Stimulated activated naive CD4-positive, alpha-beta T cell (primary cell): ENCODE measurements at places on chromosomes 16 and 17.
A peak's percentile ranks its signal among the peaks of the same experiment; 100 is the strongest.

- DNase-seq: no peak
Observed at GRCh38 chr17:61464843-61465180, 12.6 kb downstream of the TBX4 start.

- no peak for DNase-seq
Observed at GRCh38 chr16:55056585-55057401, 126.1 kb downstream of the IRX5 start.

DNA sequence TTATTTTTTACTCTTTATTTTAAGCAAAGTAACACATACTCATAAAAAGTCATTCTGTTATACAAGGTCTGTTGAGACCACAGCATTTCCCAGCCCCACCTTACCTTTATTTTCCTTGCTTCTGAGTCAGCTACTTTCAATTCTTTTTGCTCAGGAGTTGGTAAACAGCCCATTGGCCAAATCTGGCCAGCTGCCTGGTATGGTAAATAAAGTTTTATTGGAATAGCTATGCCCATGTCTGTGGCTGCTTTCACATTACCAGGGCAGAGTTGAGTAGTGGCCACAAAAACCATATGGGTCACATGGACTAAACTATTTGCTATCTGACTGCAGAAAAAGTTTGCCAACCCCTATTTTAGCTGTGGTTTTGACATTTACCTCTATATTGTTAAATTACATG, 3.4 kb upstream of the NSRP1 start:
- DNase-seq: no peak

- DNase-seq: no peak
Observed at GRCh38 chr16:10729104-10730048, 14.3 kb upstream of the NUBP1 start.

GRCh38 chr17:83190601-83191387, 111.4 kb downstream of the METRNL start:
- no peak for DNase-seq

- DNase-seq: no peak
Observed at GRCh38 chr17:3888343-3889171, 4.3 kb downstream of the CAMKK1 start.

- DNase-seq: no peak
Observed at GRCh38 chr17:61352781-61353491, 46.7 kb upstream of the TBX2 start.

DNA sequence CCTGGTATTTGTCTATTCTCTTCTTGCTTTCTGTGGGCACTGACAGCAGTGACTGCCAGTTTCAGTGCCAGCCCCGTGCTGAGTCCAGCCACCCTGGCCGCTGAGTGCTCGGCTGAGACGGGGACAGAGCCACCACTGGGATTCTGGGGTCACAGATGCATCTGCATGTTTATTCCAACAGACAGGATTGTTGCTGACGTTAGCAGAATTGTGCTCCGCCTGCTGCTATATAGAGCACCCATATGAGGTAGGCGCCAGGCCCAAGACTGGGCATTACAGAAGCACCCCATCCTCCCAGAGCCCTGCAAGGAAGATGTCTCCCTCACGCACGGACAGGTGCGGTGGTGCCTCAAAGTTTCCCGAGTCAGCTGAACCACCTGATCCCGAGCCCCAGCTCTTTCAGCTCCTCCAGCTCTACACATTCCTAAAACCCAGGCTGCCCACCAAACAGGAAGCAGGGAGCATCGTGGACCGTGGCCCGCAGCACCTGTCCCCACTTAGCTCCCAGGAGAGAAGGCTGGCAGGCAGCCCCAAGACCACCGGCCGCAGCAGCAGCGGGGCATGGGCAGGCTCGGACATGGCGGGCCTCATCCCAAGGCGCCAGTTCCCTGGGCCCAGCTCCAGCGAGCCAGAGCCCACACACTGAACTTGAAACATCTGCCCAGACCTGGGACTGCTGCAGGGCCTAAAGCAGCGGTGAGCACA, 44.9 kb upstream of the RASD1 start:
- DNase-seq: no peak

GRCh38 chr17:4064366-4064765, 78.5 kb downstream of the ZZEF1 start:
- DNase-seq: no peak

DNA sequence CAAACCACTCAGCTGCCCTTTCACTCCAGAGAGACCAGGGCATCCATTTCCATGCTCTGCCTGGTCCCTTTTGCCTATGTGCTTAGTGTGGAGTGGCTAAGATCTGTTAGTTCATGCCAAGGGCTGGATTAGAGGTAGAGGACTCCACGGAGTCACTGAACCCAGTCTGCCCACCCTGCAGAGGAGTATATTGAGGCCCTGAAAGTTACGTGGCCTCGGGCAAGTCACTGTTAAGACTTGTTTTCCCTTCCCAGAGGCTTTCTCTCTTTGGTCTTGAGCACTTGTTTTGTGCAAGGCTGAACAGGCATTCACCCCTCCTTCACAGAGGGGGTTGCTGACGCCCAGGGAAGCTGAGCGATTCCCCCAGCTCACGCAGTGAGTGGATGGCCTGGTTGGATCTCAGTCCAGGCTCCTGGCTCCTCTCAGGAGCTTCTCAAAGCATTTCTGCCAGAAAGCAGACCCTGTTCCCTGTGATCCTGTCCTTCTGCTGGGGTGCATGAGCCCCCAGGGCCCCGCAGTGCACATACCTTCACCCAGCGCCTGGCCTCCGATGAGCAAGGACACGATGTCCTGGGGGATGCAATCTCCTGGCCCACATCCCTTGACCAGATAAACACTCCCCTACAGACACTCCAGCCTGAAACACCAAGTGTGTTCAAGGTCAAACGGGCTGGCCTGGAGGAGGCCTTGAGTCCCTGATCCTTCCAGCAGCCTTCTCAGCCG, 153.4 kb upstream of the GSE1 start:
- DNase-seq: no peak

GRCh38 chr17:75067856-75068255, 19.9 kb upstream of the SLC16A5 start:
- peak; percentile 35 for DNase-seq

GRCh38 chr17:48441231-48441711, 11.3 kb upstream of the SKAP1 start:
- DNase-seq: peak; percentile 86

GRCh38 chr16:84746231-84746630, 46.4 kb downstream of the USP10 start:
- no peak for DNase-seq

GRCh38 chr17:48570325-48571023, 7.7 kb downstream of the HOXB4 start:
- no peak for DNase-seq

- DNase-seq: no peak
Observed at GRCh38 chr16:15798671-15799070, 58.2 kb downstream of the MYH11 start.

DNA sequence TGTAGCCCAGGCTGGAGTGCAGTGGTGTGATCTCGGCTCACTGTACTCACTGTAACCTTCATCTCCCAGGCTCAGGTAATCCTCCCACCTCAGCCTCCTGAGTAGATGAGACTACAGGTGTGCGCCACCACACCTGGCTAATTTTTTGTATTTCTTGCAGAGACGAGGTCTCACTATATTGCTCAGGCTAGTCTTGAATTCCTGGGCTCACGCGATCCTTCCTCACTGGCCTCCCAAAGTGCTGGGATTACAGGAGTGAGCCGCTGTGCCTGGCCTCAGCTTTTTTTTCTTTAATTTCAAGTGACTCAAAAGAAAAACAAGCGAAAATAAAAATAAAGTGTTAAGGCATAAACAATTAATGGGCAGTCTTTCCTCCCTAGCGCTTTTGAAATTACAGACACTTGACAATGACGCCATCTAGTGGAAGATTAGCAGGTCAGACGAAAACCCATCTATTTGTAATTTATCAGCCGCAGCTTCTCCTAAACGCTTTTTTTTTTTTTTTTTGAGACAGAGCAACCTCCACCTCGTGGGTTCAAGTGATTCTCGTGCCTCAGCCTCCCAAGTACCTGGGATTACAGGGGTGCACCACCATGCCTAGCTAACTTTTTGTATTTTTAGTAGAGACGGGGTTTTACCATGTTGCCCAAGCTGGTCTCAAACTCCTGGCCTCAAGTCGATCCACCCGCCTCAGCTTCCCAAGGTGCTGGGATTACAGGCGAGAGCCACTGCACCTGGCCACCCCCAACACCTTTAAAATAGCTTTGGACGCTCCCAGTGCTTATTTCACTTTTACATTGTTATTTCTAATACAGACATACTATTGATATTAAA, 28.1 kb upstream of the PECAM1 start:
- DNase-seq: no peak

DNA sequence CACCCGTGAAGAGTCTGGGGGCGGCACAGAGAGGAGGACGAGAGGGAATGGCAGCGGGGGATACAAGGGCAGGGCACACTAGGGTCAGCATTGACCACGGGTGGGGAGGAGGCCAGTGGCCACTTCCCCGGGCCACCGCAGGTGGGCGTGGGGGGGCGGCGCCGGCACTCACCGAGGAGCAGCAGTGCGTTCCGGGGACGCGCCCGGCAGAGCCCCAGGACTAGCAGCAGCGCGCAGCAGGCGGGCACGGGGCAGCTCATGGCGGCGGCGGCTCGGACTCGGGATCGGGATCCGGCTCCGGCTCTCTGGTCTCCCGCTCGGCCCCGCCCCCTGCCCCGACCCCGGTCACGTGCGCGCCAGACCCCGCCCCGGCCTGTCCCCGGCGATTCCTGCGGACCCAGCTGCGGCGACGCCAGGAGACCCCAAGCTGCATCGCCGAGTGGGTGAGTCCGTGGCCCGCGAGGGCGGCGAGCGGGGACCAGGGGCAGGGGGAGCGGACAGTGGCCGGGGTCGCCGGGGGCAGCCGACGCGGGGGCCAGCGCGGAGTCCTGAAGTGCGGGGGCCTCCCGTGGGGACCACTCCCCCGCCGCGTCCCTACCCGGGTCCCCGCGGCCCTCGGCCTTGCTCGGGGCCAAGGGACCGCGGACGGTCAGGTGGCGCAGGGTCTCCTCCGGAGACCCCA, at the start of the genes SGSH and SLC26A11:
Gene SGSH (minus strand): TSS at position 280 of the 682 bp plus-strand sequence. CDS start 20 bp downstream, at position 260.
Gene SLC26A11 (plus strand): TSS at position 374 of the 682 bp plus-strand sequence. CDS start 1,134 bp downstream, outside the sequence.
- no peak for DNase-seq

DNA sequence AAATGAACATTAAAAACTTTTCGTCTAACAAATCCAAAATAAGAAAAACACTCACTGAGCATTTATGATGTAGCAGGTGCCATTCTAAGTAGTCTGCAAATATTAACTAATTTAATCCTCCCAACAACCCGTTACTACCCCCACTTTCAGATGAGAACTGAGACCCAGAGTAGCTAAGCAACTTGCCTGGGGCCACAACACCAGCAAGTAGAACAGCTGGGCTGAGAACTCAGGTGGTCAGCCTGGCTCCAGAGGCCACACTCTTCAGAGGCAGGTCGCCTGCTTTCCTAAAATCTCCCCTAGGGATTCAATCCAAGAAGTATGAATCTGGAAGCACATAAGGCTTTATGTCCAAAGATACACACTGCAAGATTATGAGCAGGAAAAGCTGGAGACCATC, 6.2 kb downstream of the MBTPS1 start:
- DNase-seq: no peak

- DNase-seq: no peak
Observed at GRCh38 chr17:7139400-7139799, 24.8 kb upstream of the ASGR2 start.

DNA sequence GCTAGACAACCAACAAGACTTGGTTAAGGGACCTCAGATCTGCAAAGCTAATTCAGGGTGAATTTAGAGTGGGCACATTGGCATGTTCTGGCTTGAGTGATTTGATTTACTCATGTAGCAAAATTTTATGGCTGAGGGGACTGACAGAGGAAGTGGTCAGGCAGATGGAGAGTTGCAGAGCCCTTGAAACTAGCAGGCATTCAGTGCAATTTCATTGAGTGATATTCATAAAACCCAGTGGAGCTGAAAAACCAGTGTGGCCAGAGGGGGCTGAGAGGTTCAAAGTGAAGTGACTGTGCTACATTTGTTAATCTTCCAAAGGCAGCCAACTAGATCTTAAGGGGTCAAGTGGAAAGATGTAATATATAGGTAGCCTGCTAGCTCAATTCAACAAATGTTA, 2.2 kb upstream of the TMEM94 start:
- DNase-seq: no peak

DNA sequence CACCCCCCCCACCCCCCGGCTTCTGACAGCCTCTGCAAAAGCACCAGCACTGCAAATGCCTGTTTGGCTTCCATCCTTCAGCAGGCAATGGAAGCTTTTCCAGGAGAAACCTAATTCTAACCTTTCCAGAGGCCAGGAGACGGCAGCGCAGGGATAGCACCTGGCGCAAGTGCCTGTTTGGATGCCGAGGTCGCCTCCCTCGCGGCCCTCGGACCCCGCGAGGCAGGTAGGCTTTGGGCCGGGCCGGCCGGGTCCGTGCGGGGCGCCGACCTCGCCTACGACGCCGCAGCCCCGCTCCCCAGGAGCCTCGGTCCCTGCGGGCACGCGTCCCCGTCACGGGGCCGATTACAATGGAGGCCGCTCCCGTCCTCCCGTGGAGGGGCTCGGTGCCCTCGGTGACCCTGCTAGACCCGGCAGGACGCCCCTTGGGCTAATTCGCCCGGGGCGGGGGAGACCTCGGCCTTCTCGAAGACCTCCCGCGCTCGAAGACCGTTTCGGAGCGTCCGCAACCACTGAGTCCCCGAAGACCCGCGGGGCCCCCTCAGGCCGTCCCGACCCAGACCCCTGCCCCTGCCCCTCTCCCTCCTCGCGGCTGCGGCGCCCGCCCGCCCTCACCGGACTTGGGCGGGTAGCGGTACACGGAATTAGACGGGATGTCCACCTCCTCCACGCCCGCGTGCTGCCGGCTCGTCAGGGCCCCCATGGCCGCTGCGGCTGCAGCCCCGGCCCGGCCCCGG, 587 bp downstream of the RNF157 start:
- peak; percentile 39 for DNase-seq

GRCh38 chr17:52410781-52411180, 252.3 kb upstream of the CA10 start:
- DNase-seq: no peak

DNA sequence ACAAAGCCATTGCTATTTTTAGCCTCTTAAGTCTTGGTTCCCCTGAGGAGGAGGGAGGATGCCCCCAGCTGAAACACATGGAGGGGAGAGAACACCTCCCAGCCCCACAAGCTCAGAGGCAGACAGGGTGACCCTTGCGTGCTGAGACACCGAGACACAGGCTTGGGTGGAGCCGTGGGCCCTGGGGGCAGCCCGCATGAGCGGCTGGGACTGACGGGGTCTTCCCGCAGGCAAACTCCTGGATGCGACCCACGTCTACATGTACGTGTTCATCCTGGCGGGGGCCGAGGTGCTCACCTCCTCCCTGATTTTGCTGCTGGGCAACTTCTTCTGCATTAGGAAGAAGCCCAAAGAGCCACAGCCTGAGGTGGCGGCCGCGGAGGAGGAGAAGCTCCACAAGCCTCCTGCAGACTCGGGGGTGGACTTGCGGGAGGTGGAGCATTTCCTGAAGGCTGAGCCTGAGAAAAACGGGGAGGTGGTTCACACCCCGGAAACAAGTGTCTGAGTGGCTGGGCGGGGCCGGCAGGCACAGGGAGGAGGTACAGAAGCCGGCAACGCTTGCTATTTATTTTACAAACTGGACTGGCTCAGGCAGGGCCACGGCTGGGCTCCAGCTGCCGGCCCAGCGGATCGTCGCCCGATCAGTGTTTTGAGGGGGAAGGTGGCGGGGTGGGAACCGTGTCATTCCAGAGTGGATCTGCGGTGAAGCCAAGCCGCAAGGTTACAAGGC, 9.8 kb downstream of the SLC16A3 start:
- DNase-seq: peak; percentile 52
